ENCODE measurements at places on chromosomes 13 and 19.

- DNase-seq: no peak
Measured at GRCh38 chr19:723714-724113, 15.0 kb downstream of the PALM start.

DNA sequence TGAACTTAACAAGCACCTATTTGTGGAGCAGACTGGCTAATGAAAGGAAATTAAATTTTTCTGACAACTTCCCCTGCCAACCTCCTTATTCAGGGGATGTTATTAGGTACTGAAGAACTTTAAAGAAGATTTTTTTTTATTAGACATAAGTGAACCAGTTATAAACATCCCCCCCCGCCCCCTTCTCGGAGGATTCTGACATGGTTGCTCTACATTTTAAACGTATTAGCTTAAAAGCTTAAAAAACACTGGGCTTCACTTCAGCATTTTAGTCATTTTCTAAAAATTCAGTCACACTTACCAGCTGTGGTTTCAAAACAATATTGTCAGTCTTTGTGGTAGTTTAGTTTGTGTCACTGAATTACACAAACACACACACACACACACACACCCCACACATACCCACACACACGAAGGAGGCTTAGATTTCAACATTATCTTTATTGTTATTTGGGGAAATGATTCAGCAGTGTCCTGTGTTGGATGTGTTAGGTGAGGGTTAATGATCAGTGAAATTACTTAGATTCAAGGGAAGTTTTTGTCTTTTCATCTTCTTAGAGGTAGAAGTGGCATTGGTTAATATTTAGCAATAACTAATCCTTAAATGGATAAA lies 145.7 kb downstream of the PCCA start:
- DNase-seq: no peak

- peak; percentile 72 for DNase-seq
Measured at GRCh38 chr19:28065026-28065425, 1147.9 kb downstream of the UQCRFS1 start.

GRCh38 chr19:11639245-11639601 lies 41.9 kb downstream of the ZNF627 start:
- no peak for DNase-seq

DNA sequence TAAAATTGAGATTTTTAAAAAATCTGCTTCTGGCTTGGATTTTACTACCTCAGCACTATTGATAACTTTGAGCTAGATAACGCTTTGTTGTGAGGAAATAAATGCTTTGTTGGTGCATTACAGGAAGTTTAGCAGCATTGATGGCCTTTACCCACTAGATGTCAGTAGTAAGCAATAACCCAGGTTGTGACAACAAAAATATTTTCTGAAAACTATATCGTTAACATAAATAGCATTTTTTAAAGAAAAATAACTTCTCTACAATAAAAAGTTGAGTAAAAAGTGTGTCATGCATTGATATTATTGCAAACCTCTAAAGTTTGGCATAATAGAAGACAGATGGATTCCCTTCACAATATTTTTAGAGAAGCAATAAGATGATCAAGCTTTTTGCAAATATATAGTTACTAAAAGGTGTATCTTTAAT lies 1246.5 kb downstream of the UQCRFS1 start:
- no peak for DNase-seq

DNA sequence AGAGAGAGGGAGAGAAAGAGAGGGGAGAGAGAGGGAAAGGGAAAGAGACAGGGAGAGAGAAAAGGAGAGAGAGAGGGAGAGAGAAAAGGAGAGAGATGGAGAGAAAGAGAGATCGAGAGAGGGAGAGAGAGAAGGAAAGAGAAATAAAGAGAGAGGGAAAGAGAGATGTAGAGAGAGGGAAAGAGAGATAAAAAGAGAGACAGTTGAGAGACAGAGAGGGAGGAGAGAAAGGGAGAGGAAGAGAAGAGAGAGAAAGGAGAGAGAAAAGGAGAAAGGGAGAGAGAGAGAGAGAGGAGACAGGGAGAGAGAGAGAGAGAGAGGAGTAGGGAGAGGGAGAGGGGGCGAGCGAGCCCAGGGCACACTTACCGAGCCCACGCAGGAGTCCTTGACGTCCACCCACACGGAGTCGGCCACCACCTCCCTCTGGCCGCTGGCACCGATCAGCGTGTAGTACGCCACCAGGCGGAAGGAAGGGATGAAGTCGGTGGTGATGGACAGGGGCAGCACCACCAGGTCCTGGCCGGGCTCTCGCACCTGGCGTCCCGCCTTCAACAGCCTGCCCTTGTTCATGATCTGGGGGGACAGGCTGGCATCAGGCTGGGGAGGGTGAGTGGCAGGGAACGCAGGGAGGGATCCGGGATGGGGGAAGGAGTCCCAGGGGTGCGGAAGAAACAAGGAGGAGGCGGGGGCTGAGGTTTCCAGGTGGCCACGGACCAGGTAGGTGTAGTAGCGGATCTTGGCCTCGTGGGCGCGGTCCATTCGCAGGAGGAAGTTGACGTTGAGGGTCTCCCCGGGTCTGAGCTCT lies 10.0 kb downstream of the C3 start:
- no peak for DNase-seq

- no peak for DNase-seq
Measured at GRCh38 chr13:35723053-35723461, 246.6 kb upstream of the MAB21L1 start.

DNA sequence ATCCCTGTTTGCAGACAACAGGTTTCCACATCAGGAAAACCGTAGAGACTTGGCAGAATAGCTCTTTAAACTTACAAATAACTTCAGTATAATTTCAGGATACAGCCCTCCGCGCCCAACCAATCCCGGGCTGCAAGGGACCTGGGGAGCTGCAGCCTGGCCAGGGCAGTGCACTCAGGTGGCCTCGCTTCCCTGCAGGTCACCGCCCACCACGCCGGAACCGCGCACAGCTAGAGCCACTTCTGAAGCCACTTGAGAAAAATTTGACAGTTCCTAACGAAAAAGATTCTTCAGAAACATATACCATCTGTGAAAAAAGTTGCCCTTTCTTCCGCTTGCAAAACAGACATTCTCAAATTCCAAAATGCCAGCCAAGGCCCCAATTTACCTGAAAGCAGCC lies 11.1 kb downstream of the ZNF91 start:
- DNase-seq: no peak

- DNase-seq: no peak
Measured at GRCh38 chr13:77810430-77810829, 108.2 kb downstream of the EDNRB start.

DNA sequence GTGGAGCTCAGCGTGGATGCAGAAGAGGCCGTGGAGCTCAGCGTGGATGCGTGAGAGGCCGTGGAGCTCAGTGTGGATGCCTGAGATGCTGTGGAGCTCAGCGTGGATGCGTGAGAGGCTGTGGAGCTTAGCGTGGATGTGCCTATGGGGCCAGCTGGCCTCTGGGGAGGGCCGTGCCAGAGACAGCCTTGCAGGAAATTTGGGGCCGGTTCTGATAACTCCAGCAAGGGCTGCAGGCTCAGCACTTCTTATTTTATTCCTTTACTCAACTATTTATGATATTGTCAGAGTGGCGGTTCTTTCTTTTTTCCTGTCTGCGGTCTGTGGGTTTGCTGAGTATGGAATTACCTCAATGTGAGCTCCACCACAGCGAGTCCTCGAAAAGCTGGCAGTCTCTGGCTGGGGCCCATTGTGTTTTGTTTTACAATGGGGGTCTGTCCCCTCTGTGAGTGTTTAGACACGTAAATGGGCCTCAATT lies 17.8 kb upstream of the TMEM255B start:
- no peak for DNase-seq

- no peak for DNase-seq
Measured at GRCh38 chr13:44088411-44088810, 208.7 kb downstream of the LACC1 start.

GRCh38 chr19:16429759-16430091 lies 42.0 kb downstream of the EPS15L1 start:
- no peak for DNase-seq

- DNase-seq: no peak
Measured at GRCh38 chr13:44380404-44381165, 7.0 kb downstream of the SERP2 start.

DNA sequence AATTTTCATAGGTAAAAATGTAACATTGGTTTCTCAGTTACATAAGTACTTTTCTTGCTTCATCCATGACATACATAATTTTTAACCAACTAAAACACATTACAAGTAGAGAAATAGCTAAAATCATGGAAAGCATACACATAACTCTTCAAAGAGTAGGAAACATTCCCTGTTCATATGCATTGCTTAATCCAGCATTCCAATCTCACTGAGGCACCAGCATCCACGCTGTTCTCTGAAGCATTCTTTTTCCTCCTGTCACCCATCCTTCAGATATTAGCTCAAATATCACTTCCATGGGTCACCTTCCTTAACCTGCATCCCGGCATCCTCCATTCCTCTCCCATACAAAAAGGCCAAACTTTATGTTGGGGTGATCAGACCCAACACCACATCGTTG lies 79.1 kb downstream of the ZNF254 start:
- peak; percentile 22 for DNase-seq

DNA sequence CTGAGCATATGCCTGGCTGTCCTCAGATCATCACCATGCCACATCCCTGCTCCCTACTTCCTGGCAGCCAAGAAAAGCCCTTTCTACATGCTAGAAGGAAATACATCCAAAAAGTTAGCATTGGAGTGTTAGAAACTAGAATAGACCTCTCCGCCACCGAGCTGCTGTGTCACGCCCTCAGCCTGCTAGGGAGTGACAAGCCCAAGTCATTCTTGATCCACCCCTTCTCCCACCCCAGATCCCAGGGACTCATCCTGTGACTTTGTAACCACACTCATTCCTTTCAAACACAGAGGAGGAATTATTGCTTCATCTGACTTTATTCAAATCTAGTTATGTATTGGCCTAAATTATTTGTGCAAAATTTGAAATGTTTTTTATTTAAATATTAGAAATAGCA lies 45.3 kb downstream of the POLR1D start:
- no peak for DNase-seq

GRCh38 chr13:30804474-30804873 lies 69.1 kb downstream of the ALOX5AP start:
- DNase-seq: no peak

- no peak for DNase-seq
Measured at GRCh38 chr13:105602956-105603670, 932.3 kb downstream of the EFNB2 start.

DNA sequence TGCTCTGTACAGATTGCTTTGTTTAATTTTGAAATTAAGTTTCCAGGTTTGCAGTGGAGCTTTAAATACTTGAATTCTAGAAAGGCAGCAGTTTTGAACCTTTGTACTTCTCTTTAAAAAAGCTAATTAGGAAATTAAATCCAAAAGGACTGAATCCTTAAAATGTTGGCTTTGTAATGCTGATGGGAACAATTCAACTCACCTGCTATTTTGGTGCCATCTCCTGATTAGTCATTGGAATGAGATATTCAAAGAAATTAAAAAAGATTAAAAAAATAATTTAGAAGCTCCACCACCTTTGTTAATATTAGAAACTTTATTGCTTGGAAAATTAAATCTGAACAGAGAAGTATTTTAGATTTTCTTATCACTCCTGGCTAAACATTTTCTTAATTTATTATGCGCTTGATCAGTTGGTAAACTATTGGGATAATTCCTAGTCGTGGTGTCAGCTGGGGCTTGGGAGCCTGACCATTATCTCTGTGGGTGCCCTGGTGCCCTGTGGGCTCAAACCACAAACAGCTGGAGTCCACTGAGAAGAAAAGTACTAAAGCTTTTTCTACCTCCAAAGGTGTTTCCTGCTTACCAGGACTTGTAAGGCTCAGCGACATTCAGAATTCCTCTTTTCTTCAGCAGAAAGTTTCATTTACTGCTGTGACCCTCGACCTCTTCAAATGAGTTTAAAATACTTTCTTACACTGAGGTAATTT lies 540.4 kb downstream of the DIAPH3 start:
- DNase-seq: no peak

DNA sequence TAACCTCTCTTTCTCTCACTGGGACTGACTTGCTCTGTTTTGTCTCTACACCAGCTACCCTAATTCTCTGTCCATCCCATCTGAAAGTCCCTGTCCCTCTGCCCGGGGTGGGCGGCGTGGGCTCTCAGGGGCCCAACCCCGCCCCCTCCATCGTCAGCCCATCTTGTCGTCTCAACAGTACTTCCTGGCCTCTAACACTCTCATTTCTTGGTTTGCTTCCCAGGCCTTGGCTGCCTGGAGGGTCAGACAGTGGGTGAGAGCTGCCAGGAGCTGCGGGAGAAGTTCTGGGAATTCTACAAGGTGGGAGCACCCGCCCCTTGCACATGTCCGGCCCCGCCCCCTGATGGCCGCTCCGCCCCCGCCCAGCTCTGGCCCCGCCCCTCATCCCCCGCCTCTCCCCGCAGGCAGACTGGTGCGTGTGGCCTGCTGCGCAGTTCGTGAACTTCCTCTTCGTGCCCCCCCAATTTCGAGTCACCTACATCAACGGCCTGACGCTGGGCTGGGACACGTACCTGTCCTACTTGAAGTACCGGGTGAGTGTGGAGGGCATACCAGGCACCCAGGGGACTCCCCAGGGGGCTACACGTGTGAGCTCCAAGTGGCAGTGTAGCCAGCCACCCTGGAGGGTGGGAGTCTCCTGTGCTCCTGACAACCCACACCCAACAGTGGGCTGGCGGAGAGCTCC lies 1.7 kb downstream of the MPV17L2 start:
- peak; percentile 76 for DNase-seq

GRCh38 chr13:112124141-112124540 lies 57.2 kb downstream of the SOX1 start:
- DNase-seq: no peak

DNA sequence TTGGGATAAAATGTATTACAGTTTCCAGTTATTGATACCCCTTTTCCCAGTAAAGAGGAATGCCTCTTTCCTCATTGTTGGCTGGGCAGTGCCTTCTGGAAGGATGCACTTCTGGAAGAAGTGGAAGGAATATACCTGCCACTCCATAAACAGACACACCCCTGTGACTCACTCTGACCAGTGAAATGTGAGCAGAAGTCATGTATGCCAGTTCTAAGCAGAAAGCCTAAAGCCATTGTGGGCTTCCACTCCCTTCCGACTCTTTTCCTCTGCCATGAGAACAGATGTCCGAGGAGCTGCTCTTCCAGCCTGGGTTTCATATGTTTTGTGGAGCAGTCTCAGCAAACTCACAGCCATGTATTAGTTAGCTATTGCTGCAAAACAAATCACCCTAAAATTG lies 166.1 kb upstream of the SERP2 start:
- no peak for DNase-seq

- DNase-seq: peak; percentile 5
Measured at GRCh38 chr13:90105849-90106496, 1241.5 kb upstream of the MIR17HG start.

GRCh38 chr19:16185123-16185767 lies at the start of gene FAM32A:
Gene FAM32A, plus strand, starts transcription at chr19:16185410. Its CDS starts 33 bp downstream, at chr19:16185443.
- DNase-seq: peak; percentile 98

- no peak for DNase-seq
Measured at GRCh38 chr13:30346153-30346788, 38.9 kb upstream of the KATNAL1 start.

Data from NCI-H226 (cell line).